ENCODE measurements at places on chromosomes 5 and 9. TPM values are rescaled to one million over a fixed set of nuclear protein-coding genes. Genes with fewer than 3 reads are reported as not detected.

DDX4 gene
- not detected for total RNA-seq

LRRC19 gene
- total RNA-seq, result not detected

PCDHGA1 gene
- 0.06 TPM for total RNA-seq

BTNL8 gene
- total RNA-seq, result 0.23 TPM
